NCI-H146 (cell line): ENCODE measurements at places on chromosomes 12 and 14.

DNA sequence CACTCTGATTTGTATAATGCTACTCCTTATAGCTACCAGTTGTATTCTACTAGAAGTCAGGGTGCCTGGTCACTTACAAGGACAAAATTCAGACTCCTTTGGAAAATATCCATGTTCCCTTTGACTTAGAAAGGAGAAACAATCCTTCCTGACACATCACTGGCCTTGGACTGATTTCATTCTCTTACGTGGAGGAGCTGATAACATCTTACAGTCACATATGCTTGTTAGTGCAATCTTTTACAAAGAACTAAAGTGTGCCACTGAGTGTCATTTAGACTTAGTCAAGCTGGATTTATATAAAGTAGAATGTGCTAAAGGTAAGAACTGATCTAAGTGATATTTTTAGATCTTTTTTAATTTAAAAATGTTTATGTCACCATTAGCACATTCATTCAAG lies 131.0 kb upstream of the TMTC2 start:
- no peak for DNase-seq

DNA sequence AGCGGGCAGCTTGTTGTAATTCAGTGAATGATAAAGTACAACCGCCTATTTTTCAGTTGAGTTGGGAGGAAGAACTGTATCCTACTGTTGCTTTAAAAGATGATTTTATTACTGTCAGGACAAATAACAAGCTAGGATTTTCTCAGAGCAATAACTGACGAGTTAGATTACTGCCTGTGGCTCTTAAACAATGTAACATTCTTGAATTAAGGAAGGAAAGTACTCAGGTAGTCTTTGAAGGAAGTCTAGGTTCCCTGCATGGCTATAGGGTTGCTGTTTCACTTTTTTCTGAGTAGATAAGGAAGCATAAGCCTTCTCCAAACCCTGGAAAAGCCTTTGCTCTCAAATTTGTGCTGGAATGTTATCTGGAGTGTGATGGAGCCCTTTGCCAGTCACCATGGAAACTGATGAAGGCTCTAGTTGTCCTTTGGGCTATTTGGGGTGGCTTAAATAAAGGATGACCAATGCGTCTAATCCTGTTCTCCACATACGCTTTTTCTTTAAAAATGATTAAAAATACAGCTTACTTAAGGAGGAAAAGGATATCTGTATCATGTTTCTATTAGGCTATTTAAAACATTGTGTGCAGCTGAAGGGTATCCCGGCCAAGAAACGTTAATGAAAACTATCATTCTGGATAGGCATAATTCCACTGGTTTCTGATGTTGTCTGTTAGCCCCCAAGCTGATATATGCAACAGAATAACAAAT lies 17.7 kb downstream of the NUBPL start:
- DNase-seq: no peak

DNA sequence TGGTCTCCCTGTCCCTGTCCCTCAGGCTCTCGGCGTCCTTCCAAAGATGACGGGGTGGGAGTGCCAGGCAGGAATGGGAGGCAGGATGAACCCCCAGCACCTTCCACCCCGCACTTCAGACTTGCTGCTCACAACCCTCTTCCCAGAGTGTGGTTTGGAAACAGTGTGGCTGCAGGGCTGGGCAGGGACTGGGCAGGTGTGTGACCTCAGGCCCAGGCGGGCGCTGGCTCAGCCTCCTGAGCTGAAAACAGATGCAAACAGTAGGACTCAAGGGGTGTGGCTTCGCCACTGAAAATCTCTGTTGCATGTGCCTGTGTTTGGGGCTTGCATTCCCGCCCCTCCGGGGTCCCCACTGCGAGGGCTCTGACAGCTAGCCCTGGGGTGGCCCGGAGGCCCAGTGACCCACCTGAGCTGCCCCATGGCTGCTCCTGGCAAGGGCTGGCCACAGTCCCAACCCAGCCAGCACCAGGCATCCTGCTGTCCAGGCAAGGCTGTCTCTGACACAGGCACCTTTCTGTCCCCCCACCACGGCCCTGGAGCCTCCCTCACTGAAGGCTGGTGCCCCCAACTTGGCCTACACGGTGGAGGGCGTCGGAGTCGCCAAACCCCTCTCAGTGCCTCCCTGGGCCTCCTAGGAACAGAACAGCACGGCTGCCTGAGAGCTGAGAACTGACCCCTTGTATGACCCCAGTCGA lies 46.1 kb downstream of the BEGAIN start:
- no peak for DNase-seq

DNA sequence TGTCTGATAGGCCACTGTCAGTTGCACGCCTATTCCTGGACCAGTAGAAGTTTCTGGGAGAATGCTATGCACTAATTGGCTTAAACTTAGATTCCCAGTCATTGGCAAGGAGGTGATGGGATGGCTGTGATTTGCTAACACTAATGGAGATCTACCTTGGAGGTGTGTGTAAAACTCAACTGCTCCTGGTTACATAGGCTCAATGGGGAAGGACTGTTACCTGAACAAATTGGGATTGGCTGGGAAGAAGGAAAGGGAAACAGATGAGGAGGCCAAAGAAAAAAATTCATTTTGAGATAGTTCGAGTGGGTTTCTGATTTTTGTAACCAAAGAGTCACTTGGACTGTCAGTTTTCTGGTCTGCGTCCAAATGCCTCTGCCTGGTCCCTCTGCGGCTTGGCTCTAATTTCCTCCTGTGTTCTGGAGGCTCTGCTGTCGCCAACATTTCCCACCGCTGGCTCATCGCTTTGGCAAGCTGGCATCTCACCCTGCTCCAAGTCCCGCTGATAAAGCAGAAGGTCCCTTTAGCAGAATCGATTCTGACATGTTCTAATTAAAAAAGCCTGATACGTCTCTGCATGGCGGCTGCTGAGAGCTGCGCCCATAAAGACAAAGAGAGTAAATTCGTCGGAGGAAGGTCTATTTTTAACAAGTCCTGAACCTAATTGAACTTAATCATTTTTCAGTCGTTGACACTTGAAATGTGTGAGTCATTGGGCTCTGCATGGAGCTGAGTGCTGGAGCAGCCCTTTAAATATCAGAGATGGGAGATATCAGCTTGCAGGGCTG lies 2.0 kb upstream of the CCDC63 start:
- no peak for DNase-seq

GRCh38 chr12:45235087-45236025 lies 19.5 kb downstream of the ANO6 start:
- DNase-seq: no peak

DNA sequence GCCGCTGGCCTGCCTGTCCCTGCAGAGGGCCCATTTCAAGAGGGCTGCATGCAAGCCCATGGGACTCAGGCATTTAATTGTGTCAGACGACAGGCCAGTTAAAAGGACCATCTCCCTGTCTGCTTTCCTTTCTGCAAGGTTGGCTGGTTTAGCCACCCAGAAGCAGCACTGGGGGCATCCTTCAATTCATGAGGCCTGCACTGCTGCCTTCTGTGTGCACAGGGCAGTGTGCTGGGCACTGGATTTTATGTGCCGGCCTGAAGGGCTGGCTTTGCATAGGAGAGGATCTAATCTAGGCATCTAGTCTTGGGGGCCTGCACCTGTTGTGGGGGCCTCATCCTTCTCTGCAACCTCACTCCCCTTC lies 114.1 kb upstream of the FKBP4 start:
- no peak for DNase-seq

- DNase-seq: no peak
These were observed 18.2 kb upstream of the IFT81 start for GRCh38 chr12:110105986-110106385.

- no peak for DNase-seq
These were observed 1.7 kb downstream of the FBXO34 start for GRCh38 chr14:55272922-55273321.

DNA sequence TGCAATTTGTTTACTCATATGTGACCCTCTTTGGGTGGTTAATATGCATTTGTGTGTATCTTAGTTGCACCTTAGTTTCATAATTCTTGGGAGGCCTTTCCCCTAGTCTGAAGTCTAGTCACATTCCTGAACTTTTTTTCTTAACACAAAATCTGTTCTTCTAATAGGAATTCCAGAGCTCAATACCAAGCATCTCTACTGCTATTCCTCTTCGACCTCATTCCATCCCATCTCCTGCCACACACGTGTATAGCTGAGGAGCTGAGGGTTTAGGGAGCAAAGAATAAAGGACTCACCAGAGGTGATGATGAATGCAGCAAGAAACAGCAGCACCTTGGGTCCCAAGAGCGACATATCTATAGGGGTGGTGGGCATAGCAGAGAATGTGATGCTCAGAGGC lies 875 bp downstream of the MFAP5 start:
- no peak for DNase-seq

DNA sequence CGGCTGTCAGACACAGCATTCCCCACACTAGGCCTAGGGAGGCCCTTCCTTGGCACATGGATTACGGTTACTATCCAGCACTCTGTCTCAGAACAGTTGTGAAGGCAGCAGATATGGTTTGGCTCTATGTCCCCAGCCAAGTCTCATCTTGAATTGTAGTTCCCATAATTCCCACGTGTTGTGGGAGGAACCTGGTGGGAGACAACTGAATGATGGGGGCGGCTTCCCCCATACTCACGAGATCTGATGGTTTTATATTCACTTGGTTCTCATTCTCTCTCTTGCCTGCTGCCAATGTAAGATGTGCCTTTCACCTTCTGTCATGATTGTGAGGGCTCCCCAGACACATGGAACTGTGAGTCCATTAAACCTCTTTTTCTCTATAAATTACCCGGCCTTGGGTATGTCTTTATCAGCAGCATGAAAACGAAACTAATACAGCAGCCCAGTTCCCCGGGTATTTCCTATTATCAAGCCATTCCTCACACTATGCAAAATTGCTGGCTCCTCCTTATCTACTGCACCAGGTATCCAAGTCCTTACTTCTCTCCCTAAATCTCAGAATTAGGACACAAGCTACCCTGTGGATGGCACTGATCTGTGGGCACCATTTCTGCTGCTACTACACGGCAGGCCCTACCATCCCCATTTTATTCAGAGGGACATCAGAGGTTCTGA lies 33.3 kb downstream of the NT5DC3 start:
- no peak for DNase-seq
